Placental epithelial cell (primary cell): ENCODE measurements at places on chromosomes 6 and 20. TPM values are rescaled to one million over a fixed set of nuclear protein-coding genes. Genes with fewer than 3 reads are reported as not detected.

The SNAI1 gene
- not detected in 2 replicates for total RNA-seq

The MUC21 gene
- not detected in 2 replicates for total RNA-seq

The ZBTB24 gene
- total RNA-seq = 5.5 and 7.7 TPM in 2 replicates

The POM121L2 gene
- total RNA-seq = not detected in 2 replicates

The CLPSL1 gene
- total RNA-seq = not detected in 2 replicates

The TRIM31 gene
- under 0.01 and 0.11 TPM in 2 replicates for total RNA-seq

The COL9A1 gene
- not detected in 2 replicates for total RNA-seq

The RAD21L1 gene
- under 0.01 TPM in 1 of 2 replicates, not detected in the other for total RNA-seq

The PRL gene
- total RNA-seq = not detected in 2 replicates

The DNAH8 gene
- under 0.01 TPM in 1 of 2 replicates, not detected in the other for total RNA-seq

The DZANK1 gene
- total RNA-seq = 1.6 and 1.8 TPM in 2 replicates

The HRH3 gene
- not detected in 2 replicates for total RNA-seq

The SLC35F1 gene
- total RNA-seq = under 0.01 TPM in 1 of 2 replicates, not detected in the other

The CTAGE9 gene
- total RNA-seq = 0.11 TPM in 1 of 2 replicates, not detected in the other

The PGC gene
- not detected in 2 replicates for total RNA-seq

The PRPH2 gene
- total RNA-seq = 0.79 and 0.98 TPM in 2 replicates

The EEF1A2 gene
- 1.8 and 11.0 TPM in 2 replicates for total RNA-seq

The CGA gene
- total RNA-seq = not detected in 2 replicates

The NKX2-2 gene
- total RNA-seq = not detected in 2 replicates
